ENCODE measurements at places on chromosomes 7 and 10.

DNA sequence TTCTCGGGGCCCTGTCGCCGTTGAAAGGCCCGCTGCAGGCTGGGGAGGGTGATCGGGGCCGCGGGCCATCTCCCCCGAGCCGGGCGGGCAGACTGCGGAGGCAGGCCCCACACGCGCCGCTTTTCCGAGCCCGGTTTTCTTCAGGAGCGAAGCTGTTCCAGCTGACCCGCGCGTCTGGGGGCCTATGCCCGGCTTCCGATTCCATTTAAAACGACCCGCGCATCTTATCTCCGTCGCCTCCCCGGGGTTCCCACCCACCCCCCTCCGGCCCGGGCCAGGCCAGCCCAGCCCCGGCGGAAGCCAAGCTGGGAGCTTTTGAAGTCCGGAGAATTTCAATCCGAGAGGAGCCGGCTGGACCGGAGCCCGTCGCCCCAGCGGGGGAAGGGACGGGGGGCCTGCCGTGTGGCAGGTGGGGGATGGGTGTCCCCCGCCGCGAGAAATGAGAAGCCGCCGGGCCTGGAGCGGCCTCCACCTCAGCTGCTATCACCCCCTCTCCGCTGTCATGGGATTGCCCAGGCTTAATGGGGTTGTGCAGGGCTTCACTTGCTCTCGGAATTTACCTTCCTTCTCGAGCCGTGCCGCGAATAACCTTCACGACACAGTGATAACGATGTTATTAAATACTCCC lies 3.1 kb upstream of the EVX1 start:
- H3K27ac ChIP-seq, result no peak overlapping the region
- peaks cover 5% of the 10 kb centered on the region for H3K36me3 ChIP-seq
- no peak overlapping the region for H3K4me3 ChIP-seq
- no peak for DNase-seq
- peaks cover 48% of the 10 kb centered on the region for H3K27me3 ChIP-seq

GRCh38 chr7:28347475-28348318 lies 64.6 kb upstream of the CREB5 start:
- H3K4me1 ChIP-seq, result peaks cover 30% of the 10 kb centered on the region
- H3K27ac ChIP-seq, result peak overlapping the region; percentile 66
- peak; percentile 56 for DNase-seq
- no peaks in the 10 kb centered on the region for H3K36me3 ChIP-seq

GRCh38 chr7:128827971-128828711 lies 2.1 kb upstream of the FLNC start:
- peaks cover 11% of the 10 kb centered on the region for H3K27me3 ChIP-seq
- H3K4me3 ChIP-seq, result no peak overlapping the region
- peak overlapping the region; percentile 53 for H3K27ac ChIP-seq
- DNase-seq, result peak; percentile 14

DNA sequence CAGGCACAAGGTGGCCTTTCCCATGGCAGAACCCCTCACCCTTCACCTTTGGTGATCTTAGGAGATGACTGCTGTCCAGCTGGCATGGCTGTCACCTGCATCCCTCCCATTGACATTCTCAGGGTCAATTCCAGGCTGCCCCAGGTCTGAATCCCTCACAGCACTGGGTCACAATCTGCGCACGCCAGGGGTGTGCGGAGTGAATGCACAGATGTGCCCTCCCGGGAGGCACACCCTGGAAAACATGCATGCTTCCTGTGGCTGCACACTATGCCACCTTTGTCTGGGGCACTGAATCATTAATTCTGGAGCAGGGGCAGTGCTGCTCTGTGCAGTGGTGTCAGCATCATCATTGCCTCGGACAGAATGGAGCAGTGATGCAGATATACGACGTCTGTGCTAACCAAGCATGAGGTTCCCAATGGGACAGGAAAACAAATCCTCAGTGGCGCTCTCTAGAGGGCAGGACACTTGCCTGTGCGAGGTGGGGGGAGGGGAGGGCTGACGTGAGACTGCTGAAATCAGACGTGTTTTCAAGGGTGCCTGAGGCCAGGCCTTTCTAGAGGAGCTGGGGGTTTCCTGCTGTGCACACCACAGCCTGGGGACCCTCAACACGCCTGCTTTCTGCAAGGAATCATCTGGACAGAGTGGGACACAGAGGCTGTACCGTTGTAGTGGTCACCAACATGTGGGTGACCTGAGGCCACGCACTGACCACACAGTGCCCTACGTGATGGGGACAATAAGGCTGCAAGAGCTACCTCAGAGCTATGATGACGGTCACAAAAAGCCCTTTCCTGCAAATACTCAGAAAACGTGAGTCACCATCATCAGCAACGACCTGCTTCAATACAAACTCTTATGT lies 77.9 kb downstream of the HIPK2 start:
- no peaks in the 10 kb centered on the region for H3K27me3 ChIP-seq
- H3K4me1 ChIP-seq, result peaks cover 26% of the 10 kb centered on the region
- peaks cover 71% of the 10 kb centered on the region for H3K36me3 ChIP-seq
- no peak overlapping the region for H3K27ac ChIP-seq

GRCh38 chr7:55069271-55069792 lies 50.5 kb downstream of the EGFR start:
- no peaks in the 10 kb centered on the region for H3K27me3 ChIP-seq
- peaks cover 66% of the 10 kb centered on the region for H3K4me1 ChIP-seq
- no peak overlapping the region for H3K4me3 ChIP-seq
- H3K36me3 ChIP-seq, result peaks cover 77% of the 10 kb centered on the region
- DNase-seq, result no peak

DNA sequence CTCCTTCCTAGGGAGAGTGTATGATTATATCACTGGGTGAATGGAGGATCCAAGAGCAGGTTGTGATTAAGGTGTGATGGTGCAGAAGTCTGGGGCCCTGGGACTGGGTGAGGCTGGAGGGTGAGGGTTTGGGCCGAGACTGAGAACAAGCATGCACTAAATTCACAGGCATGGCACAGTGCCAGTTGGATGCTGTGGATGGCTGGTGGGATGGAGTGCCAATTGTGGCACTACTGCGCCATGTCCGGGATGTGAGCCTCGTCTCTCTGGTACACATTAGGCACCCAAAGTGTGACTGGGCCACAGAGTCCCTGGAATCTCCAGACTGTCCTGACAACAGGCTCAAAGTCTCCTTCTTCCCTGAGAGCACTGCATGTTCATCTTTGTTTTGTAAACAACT lies 208.1 kb downstream of the EMX2 start:
- no peak overlapping the region for H3K27ac ChIP-seq
- H3K36me3 ChIP-seq, result no peaks in the 10 kb centered on the region
- no peaks in the 10 kb centered on the region for H3K27me3 ChIP-seq
- no peaks in the 10 kb centered on the region for H3K4me1 ChIP-seq
- DNase-seq, result no peak
- H3K4me3 ChIP-seq, result no peak overlapping the region

DNA sequence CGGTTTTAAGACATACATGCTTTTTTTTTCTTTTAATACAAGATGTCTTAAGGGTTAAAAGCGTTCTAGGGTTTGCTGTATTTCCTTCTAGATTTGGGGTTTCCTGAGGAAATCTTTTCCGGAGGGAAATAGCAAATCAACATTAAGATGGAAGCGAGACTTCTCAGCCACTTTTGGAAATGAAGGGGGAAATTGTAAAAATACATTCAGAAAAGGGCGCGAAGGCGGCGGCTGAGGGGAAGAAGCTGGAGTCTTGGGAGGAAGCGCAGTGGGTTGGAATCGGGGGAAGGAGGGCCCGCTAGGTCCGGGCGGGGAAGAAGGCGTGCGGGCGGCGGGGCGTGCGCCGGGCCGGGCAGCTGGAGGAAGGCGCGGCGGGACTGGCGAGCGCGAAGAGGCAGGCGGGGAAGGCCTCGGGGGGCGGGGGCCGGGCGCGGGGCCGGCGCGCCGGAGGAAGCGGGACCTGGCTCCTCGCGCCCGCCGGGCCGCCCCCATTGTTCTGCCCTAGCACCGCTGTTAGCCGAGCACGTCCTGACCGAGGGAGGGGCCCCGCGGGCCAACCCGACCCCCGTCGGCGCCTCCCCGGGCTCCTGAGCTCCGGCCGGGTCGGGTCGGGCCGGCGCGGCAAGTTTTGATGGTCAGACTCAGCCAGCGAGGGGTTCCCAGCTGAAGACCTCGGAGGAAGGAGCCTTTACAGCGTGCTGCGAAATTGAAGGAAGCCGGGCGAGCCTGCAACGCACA lies 1.5 kb upstream of the SKIDA1 start:
- peak; percentile 72 for DNase-seq
- no peaks in the 10 kb centered on the region for H3K36me3 ChIP-seq
- H3K27me3 ChIP-seq, result no peaks in the 10 kb centered on the region
- H3K4me3 ChIP-seq, result peak overlapping the region; percentile 97
- peaks cover 6% of the 10 kb centered on the region for H3K4me1 ChIP-seq
- peak overlapping the region; percentile 100 for H3K27ac ChIP-seq

Measured in MCF 10A (cell line).